Airway epithelial cell (primary cell): ENCODE measurements at places on chromosomes 1 and 21. TPM values are rescaled to one million over a fixed set of nuclear protein-coding genes. Genes with fewer than 3 reads are reported as not detected.

The SPATA1 gene
- 16.8 TPM in 1 of 2 replicates, not detected in the other for total RNA-seq

The AADACL4 gene
- not detected in 2 replicates for total RNA-seq

The TRABD2B gene
- total RNA-seq: 0.19 TPM in 1 of 2 replicates, not detected in the other

The OR6N1 gene
- total RNA-seq: not detected in 2 replicates

The KCNQ4 gene
- 0.07 TPM in 1 of 2 replicates, not detected in the other for total RNA-seq

The SMIM1 gene
- total RNA-seq: 0.79 and 3.6 TPM in 2 replicates

The PLXNA2 gene
- total RNA-seq: 17.6 and 23.6 TPM in 2 replicates

The RNU1-3 gene
- under 0.01 TPM in 2 replicates for total RNA-seq

The SERPINC1 gene
- total RNA-seq: not detected in 2 replicates

The PSEN2 gene
- 10.1 and 16.2 TPM in 2 replicates for total RNA-seq

The NBPF10 gene
- 0.09 and 0.28 TPM in 2 replicates for total RNA-seq

The SLAMF8 gene
- total RNA-seq: not detected in 2 replicates

The ADGRL2 gene
- total RNA-seq: 40.2 and 53.3 TPM in 2 replicates

The PINK1 gene
- total RNA-seq: 31.7 and 34.6 TPM in 2 replicates

The LAD1 gene
- total RNA-seq: 244 and 293 TPM in 2 replicates

The COL8A2 gene
- total RNA-seq: 0.74 and 1.1 TPM in 2 replicates
